ENCODE measurements at places on chromosomes 16 and 17. TPM values are rescaled to one million over a fixed set of nuclear protein-coding genes. Genes with fewer than 3 reads are reported as not detected.
A peak's percentile ranks its signal among the peaks of the same experiment; 100 is the strongest.

TEKT3 gene
- polyA plus RNA-seq = 2.1 TPM

TSR3 gene
- 32.6 TPM for polyA plus RNA-seq

CES4A gene
- 12.4 TPM for polyA plus RNA-seq

- no peak for DNase-seq
These were observed 8.1 kb upstream of the KREMEN2 start for GRCh38 chr16:2955779-2956578.

- DNase-seq = no peak
These were observed 22.4 kb downstream of the CES1 start for GRCh38 chr16:55810451-55810961.

GRCh38 chr16:30086291-30087140 is 5.2 kb downstream of the TBX6 start:
- DNase-seq = no peak

GRCh38 chr17:8710813-8711212 is 33.8 kb downstream of the CCDC42 start:
- no peak for DNase-seq

DNA sequence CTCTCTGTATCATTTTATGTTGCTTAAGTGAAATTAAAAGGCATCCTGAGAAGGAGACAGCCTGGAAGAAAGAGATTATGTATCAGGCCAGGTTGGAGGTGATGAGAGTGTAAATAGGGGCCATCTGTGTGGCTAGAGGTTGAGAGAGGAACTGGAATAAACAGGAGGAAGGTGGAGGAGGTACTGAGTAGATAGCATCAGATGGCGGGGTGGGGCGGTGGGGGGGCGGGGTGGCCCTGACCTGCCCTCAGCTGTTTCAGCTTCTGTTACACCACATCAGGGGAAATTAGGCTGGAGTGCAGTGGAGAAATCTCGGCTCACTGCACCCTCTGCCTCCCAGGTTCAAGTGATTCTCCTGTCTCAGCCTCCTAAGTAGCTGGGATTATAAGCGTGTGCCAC is 6.9 kb upstream of the KCNG4 start:
- DNase-seq = no peak

GRCh38 chr17:41579484-41580243 is 7.0 kb downstream of the KRT14 start:
- DNase-seq = peak; percentile 92

- DNase-seq = no peak
These were observed 19.2 kb downstream of the KIFC3 start for GRCh38 chr16:57783116-57783515.

DNA sequence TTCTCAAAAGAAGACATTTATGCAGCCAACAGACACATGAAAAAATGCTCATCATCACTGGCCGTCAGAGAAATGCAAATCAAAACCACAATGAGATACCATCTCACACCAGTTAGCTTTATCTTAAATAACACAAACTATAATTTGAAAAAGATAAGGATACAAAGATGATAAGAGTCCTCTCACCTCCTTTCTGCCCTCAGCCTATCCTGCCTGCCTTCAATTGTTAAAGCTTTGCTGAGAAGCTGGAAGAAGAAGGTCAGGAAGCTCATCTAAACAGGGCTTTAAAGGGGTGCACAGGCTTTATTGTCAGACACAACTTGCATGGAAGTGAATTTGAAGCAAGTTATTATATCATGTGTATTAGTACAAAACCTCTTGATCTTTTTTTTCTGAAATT is 676.3 kb upstream of the GOT2 start:
- no peak for DNase-seq

GRCh38 chr17:4411201-4411600 is 22.5 kb upstream of the SPNS3 start:
- no peak for DNase-seq

- DNase-seq = no peak
These were observed 248.9 kb downstream of the SLC39A11 start for GRCh38 chr17:72843591-72843990.

Data from left kidney (tissue), 8 donors.